Left ventricle myocardium superior (tissue), 1 donor: ENCODE measurements at places on chromosomes 7 and 10. TPM values are rescaled to one million over a fixed set of nuclear protein-coding genes. Genes with fewer than 3 reads are reported as not detected.

MYL10 gene
- total RNA-seq, result not detected

ORAI2 gene
- total RNA-seq, result 3.1 TPM

ARMC3 gene
- total RNA-seq, result not detected

TRIM74 gene
- 0.35 TPM for total RNA-seq

SFTPD gene
- total RNA-seq, result 0.69 TPM

ARMH3 gene
- 49.0 TPM for total RNA-seq

GSDME gene
- 5.3 TPM for total RNA-seq

PODXL gene
- 61.2 TPM for total RNA-seq

MMP21 gene
- not detected for total RNA-seq

NUTM2E gene
- total RNA-seq, result 0.10 TPM

PDSS1 gene
- total RNA-seq, result 5.8 TPM

CCL24 gene
- total RNA-seq, result 0.47 TPM

MYL7 gene
- 2,865 TPM for total RNA-seq

DLG5 gene
- total RNA-seq, result 9.5 TPM

ZNF853 gene
- 11.1 TPM for total RNA-seq

ANXA8 gene
- total RNA-seq, result 3.0 TPM

RBM28 gene
- total RNA-seq, result 36.0 TPM

CYP3A4 gene
- total RNA-seq, result not detected
